ENCODE measurements at places on chromosomes 5 and 9. TPM values are rescaled to one million over a fixed set of nuclear protein-coding genes. Genes with fewer than 3 reads are reported as not detected.

The NR5A1 gene
- polyA plus RNA-seq = not detected

- DNase-seq = no peak
Observed at GRCh38 chr5:148791334-148791667, 35.1 kb upstream of the ADRB2 start.

GRCh38 chr9:73743826-73744225 is 592.2 kb downstream of the ANXA1 start:
- no peak for DNase-seq

GRCh38 chr5:108214857-108215256 is 167.0 kb downstream of the FBXL17 start:
- DNase-seq = no peak

- DNase-seq = no peak
Observed at GRCh38 chr9:37534412-37534811, 41.8 kb downstream of the FBXO10 start.

DNA sequence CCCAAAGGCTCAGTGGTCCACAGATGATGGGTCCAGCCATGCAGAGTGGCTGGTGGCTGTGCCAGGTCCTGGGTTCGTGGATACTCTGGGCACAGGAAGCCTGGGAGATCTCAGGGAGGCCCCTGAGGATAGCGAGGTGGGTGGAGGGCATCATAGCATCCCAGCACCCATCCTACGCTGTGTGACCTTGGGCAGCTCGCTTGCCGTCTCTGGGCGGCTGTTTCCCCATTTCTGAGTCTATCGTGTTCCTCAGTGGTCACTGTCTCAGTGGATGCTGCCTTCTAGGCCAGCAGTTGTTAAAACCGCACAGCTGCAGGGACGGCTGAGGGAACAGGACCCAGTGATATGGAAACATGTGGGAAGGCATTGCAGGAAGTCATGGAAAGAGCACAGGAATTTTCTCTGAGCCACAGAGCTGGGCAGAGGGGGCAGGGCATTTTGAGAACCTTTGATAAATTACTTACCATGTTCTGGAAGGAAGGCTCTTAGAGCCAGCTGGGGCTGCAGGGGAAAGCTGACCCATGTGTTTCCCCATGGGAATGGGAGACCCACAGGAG is 86.4 kb upstream of the COL5A1 start:
- no peak for DNase-seq

DNA sequence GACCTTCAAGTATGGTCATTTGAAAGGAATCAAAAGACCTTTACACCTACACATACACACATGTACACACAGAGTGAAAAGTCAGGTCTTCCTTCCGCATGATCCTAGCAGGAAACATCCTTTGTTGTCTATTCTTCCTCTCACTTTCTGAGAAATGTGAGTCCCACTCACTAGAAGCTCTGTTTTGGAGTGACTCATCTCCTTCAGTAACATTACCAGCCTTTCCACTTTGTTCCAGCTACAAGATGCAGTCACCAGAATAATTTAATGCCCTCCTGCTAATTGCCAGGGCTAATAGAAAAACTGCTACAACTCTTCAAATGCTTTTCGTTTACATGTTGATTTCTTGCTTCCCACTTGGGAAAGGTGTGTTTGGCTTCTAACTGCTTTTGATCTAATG is 417.3 kb downstream of the RASEF start:
- DNase-seq = no peak

DNA sequence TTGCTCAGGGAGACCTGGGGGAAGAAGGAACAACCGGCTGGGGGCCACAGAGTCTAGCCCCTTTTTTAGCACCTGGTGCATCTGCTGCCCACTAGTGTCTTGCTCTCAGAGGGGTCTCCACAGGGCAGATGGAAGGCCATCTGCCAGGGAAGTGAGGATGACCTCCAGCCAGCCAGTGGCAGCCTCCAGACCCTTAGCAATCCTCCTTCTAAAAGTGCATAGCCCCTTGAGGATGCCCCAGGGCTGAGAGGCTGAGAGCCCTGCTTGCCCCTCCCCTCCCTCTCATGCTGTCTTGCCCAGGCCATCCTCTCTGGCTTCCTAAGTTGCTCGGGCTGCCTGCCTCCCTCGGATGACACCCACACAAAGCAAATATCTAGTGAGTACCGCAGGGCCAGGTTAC is 81.5 kb upstream of the PANK3 start:
- DNase-seq = no peak

DNA sequence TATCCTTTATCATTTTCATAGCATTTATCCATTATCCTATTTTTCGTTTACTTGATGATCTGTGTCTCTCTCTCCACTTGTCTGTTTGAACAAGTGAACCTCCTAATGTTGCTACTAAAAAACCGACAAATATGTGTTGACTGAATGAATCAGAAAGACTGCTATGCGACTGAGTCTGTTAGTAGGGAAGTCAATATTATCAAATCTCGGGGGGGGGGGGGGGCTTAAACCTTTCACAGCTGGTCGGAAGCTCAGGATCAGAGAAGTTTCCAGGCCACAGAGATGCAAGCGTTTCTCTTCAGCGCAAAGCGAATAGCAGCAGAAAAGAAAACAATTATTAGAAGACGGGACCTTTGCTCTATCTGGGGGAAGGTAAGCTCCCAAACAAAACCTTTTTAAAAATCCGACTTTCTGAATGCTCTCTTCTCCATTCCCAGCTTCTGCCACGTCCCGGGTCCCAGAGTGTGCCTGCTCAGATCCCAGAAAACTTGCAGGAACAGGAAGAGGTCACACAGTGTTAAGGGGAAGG is 412 bp downstream of the RIOK2 start:
- DNase-seq = no peak

DNA sequence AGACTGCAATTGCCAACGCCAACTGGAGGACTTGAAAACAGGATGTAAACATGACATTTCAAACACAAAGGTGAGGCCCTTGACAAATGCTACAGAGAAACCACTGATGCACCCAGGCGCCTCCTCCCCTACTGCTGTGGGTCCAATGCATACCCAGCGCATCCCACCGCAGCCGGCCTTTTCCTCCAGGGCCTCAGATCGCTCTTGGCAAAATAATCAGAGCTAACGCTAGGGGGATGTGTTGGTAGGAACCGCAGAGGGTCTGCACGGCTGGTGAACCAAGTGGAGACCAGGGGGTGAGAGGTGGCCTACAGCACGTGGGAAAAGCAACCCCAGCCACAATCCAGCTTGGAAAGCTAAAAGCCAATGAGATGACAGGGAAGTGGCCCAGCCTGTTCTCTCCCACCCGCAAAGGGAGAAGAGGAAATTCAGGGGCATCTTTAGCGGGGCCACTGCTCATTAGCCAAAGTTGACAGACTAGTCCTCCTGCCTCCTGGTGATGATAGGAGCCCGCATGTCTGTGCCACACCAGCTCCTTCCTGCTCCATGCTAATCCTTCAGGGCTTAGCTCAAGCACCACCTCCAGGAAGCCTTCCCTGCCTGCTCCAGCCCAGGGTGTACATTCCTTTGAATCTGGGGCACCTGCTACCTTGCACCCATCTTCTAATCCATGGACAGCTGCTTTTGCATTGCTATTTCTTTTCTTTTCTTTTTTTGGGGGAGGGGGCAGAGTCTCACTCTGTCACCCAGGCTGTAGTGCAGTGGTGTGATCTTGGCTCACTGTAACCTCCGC is 5.9 kb downstream of the FAM163B start:
- no peak for DNase-seq

DNA sequence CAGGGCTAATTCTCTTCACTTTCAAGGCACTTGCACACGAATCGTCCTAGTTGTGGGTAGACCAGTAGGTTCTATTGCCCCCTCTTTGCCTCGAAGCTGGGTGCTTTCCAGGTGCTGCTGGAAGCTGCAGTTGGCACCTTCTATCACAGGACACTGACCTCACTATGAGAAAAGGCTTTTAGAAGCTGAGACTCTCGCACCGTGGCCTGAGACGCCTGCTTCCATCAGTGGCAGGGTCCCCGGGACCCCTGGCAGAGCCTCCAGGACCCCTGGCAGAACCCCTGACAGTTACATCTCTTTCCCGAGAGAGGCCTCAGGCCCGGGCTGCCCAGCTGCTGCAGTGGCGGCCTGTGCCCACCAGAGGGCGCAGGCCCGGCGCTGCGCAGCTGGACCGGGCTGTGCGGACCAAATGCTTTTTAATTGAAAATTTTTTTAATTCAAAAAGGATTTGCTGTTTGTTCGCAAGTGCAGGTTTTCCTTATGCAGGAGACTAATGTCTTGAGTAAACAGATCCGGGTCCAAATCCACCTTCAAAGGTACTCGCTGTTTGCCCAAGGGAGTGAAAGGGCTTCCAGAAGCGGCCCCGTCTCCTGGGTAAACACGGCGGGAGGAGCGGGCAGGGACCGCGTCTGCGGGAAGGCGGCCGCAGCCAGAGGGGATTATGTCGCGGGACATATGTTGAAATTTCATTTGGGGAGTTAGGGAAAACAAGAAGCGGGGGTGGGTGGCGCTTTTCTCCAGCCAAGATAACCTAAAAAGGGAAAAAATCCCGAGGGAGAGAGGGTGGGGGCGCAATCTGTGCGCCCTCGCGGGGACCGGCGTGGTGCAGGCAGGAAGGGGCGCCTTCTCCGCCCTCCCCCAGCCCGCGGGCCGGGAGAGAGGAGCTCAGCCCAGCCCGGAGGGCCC is 114.5 kb upstream of the LMX1B start:
- no peak for DNase-seq

GRCh38 chr5:121288781-121289180 is 562.9 kb upstream of the FTMT start:
- no peak for DNase-seq

DNA sequence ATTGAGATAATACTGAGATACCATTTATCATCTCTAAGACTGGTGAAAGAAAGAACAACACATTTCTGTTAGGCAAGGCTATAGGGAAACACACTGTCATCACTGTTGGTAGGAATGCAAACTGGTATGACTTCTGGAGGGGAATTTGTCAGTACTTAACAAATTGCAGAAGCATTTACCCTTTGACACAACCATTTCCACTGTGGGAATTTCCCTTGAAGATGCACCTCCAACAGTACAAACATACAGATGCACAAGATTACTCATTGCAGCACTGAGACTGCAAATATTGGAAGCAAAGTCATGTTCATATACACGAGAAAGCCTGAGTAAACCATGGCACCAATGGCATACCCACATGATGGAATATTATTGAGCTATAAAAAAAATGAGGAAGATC is 17.6 kb downstream of the GM2A start:
- DNase-seq = no peak
